ENCODE measurements at places on chromosomes 3 and 15.

DNA sequence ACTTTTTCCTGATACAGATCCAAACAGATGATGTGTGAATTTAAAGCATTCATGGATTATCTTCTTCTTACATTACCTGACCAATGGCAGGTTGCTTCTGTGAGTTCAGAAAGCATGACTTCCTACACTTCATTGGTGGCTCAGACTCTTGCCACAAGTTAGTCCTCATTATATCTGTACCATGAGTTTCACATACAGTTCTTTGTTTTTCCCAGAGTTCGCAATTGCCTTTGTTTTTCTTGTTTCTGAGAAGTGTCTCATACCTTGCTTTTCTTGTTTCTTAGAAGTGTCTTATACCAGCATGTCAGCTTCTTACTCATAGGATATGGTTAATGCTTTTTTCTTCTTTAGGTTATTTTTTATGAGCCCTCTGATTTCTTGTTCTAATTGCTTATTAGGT lies 133.8 kb upstream of the TLE3 start:
- DNase-seq = no peak

DNA sequence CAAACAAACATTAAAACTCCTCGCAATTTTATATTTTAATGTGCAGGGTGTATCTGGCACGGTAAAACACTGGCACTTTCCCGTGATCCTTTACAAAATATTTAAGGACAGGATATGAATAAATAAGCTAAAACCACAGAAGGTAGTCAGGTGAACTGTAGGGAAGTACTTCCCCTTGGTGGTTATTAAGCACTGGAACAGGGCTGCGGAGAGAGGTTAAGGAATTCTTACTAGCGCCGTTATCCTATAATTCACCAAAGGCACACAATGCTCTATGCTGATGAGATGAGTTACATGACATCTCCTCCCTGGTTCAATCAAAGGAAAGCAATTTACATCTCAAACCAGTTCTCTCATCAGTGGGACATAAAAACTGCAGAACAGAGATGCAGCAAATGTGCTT lies 289.8 kb downstream of the ZBTB20 start:
- DNase-seq = no peak

GRCh38 chr3:126149960-126150515 lies 30.3 kb downstream of the ALDH1L1 start:
- no peak for DNase-seq

DNA sequence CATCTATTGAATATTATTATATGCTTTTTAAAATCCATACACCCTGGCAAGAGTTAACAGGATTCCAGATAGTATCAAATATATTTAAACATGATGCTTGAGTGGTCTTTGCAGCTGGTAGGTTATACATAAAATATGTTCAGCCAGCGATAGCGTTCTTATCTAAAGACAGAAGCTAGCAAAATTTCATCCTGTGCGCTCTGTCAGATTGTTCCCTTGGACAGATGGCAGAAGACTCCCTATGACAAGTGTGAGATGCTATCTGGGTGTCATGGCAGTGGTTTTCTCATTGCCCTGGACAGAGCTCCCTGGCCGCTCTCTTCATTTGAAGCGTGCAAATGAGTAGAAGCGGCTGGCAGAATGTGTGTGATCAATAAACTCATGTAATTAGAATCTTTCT lies 175.2 kb upstream of the SOX14 start:
- no peak for DNase-seq

GRCh38 chr3:71171247-71171646 lies 412.3 kb downstream of the FOXP1 start:
- no peak for DNase-seq

- no peak for DNase-seq
These were observed 98.9 kb downstream of the NR1D2 start for GRCh38 chr3:24043985-24044384.

DNA sequence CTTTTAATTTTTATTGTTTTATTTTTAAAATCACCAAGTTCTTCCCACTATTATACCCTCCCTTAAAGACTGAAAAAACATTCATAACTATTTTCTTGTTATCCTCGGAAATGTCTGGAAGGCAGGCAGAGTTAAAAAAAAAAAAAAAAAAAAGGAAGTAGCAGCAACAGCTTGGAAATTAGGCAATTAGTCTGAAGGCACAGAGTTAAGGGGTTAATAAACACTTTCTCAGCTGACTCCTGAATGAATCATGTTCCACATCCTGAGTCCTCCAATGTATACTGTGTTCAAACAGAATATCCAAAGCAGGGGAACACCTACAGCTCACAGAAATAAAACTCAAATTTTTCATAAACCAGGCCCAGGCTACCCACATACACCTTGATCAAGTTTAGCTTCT lies 5.8 kb downstream of the HEXA start:
- DNase-seq = no peak

GRCh38 chr3:107013641-107014040 lies 363.6 kb upstream of the CCDC54 start:
- DNase-seq = no peak

DNA sequence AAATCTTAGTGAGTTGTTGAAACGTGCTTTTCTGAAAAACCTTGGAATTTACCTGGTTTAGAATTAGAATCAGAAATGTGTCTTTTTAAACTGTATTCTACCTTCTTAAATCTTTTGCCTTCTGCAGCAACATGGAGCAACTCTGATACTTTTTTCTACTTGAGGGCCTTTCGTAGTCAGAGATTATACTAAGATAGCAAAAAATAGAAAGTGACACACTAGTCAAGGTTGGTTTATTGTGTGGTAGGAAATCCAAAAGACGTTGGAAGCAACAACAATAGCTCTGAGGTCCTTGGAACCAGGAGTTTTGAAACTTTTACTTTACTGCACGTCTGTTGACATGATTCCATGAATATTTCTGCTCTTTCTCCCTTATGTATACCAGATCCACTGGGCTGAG lies 294.9 kb downstream of the LPP start:
- DNase-seq = no peak

DNA sequence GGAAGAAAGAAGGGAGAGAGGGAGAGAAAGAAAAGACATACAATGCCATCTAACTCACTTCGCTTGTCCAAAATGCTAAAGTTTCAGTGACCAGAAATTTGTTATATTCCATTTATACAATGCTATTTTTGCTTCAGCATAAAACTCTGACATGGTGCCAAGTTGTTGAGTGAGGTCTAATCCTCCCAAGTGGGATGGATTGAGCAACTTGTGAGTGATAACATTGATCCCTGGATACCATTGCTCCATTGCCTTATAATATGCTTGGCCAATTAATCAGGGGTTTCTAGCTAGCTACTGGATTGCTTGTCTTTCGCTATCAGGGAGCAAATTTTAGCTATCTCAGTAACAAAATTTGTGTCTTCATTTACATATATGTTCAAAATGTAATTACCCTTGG lies 615.6 kb upstream of the DPPA4 start:
- no peak for DNase-seq

- no peak for DNase-seq
These were observed 828.4 kb upstream of the DPPA4 start for GRCh38 chr3:110165753-110166152.

Measured in stimulated activated CD4-positive, alpha-beta T cell treated with anti-CD3 and anti-CD28 coated beads, TNF-alpha, amount 100 ng/mL, for 4 hours (primary cell).